MCF 10A (cell line): ENCODE measurements at places on chromosomes 12 and 14. TPM values are rescaled to one million over a fixed set of nuclear protein-coding genes. Genes with fewer than 3 reads are reported as not detected.

A2M gene
- total RNA-seq = not detected in 2 replicates

OR6C68 gene
- total RNA-seq = not detected in 2 replicates

NACA gene
- 1,274 and 1,490 TPM in 2 replicates for total RNA-seq

DNA sequence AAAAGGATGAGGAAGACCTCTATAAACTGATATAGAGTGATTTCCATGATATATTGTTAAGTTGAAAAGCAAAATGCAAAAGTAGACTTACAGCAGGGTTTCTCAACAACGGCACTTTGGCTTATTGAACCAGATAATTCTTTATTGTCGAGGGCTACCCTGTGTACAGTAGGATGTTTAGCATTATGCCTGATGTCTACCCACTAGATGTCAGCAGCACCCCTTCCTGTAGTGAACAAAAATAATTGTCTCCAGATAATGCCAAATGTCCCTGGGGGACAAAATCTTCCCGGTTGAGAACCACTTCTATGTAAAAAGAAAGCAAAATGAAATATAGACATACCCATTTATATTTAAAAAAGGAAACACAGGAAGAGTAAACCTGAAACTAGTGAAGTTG is 32.4 kb downstream of the ABCD2 start:
- peaks cover 23% of the 10 kb centered on the region for H3K4me1 ChIP-seq
- H3K27ac ChIP-seq = no peak overlapping the region
- no peak overlapping the region for H3K4me3 ChIP-seq
- H3K27me3 ChIP-seq = no peaks in the 10 kb centered on the region

DNA sequence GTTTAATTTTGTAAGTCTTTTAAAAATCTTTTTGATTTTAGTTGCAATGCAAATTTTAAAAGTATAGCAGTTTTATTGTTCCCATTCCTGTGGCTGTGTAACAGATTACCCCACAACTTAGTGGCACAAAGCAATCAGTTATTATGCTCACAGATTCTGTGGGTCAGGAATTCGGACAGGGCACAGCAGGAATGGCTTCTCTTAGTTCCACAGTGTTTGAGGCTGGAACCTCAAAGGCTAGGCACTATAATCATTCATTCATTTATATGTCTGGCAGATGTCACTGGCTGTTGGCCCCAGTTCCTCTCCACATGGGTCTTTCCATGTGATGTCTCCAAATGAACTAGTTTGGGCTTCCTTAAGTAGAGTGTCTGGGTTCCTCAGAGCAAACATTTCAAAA is 193.3 kb downstream of the RAD51B start:
- peaks cover 4% of the 10 kb centered on the region for H3K4me1 ChIP-seq
- no peaks in the 10 kb centered on the region for H3K36me3 ChIP-seq
- H3K27me3 ChIP-seq = no peaks in the 10 kb centered on the region
- no peak overlapping the region for H3K4me3 ChIP-seq
- no peak for DNase-seq
- H3K27ac ChIP-seq = no peak overlapping the region

GRCh38 chr12:67943141-67943892 is 45.9 kb upstream of the IFNG-AS1 start:
- H3K4me1 ChIP-seq = peaks cover 9% of the 10 kb centered on the region
- DNase-seq = peak; percentile 78
- H3K27me3 ChIP-seq = no peaks in the 10 kb centered on the region

- peaks cover 37% of the 10 kb centered on the region for H3K36me3 ChIP-seq
- DNase-seq = no peak
- H3K27ac ChIP-seq = no peak overlapping the region
- H3K4me1 ChIP-seq = no peaks in the 10 kb centered on the region
- no peaks in the 10 kb centered on the region for H3K27me3 ChIP-seq
Measured at GRCh38 chr14:99512110-99512449, 30.9 kb downstream of the CCNK start.

DNA sequence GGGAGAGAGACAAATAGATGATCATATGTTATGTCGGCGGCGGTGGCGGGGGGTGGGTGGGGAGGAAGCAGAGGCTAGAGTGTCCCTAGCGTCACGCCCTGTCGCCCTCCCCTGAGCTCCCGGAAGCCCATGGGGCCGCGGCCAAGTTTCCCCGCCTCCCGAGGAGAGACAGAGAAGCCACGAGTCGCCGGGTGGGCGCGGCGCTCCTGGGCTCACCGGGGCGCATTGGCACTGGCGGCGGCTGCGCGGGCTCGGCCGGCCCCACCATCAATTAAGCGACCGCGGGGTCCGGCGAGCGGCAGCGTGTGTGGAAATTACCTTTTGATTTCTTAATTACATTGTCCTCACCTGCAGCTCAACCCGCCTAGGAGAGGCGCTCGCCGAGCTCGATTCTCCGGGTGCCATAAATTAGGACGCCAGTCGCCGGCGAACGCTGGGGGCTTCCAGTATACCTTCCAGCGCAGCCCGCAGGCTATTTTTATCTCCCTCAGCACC is 119.9 kb upstream of the LHX5 start:
- H3K4me1 ChIP-seq = no peaks in the 10 kb centered on the region
- no peak for DNase-seq
- no peak overlapping the region for H3K4me3 ChIP-seq
- no peaks in the 10 kb centered on the region for H3K27me3 ChIP-seq
- H3K27ac ChIP-seq = no peak overlapping the region

- DNase-seq = no peak
- H3K27ac ChIP-seq = no peak overlapping the region
- no peaks in the 10 kb centered on the region for H3K27me3 ChIP-seq
- H3K4me1 ChIP-seq = no peaks in the 10 kb centered on the region
- no peaks in the 10 kb centered on the region for H3K36me3 ChIP-seq
Measured at GRCh38 chr12:51465491-51465890, 40.9 kb downstream of the SLC4A8 start.
